H4 (cell line): ENCODE measurements at places on chromosomes 7 and 10. TPM values are rescaled to one million over a fixed set of nuclear protein-coding genes. Genes with fewer than 3 reads are reported as not detected.
A peak's percentile ranks its signal among the peaks of the same experiment; 100 is the strongest.

GRCh38 chr10:103829278-103829677 is 26.1 kb downstream of the SH3PXD2A start:
- no peak for DNase-seq

DNA sequence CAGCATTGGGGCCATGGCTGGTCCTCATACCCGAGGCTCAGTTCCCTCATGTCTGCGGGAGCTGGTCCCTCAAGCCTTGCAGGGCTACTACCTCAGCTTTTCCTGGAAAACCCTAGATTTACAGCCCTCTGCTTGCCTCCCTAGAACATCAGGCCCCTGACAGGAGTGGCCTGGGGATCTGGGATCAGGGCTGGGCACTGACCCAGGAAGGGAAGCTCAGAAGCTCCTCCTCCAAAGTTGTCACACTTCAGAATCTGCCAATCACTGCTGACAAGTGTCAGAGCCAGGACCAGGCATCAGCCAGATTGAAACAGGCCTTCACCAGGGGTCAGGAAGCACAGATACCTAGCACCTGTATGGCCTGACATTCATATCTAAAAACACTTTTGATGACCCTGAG is 115.2 kb downstream of the GRID1 start:
- no peak for DNase-seq

LAMB4 gene
- 2.3 and 3.2 TPM in 2 replicates for total RNA-seq

RBP3 gene
- not detected in 2 replicates for total RNA-seq

EBLN1 gene
- not detected in 2 replicates for total RNA-seq

DNA sequence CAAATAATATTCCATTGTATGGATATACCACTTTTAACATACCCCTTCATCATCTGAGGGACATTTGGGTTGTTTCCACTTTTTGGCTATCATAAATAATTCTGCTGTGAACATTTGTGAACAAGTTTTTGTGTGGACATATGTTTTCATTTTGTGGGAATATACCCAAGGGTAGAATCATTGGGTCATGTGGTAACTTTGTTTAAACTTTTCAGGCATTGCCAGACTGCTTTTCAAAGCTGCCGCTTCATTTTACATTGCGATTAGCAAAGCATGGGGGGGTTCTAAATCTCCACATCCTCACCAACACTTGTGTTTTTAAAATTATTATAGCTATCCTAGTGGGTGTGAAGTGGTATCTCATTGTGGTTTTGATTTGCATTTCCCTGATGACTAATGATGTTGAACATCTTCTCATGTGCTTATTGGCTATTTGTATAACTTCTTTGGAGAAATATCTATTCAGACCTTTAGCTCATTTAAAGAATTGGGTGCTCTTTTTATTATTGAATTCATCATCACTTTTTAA is 8.4 kb upstream of the HHEX start:
- DNase-seq = no peak

DNA sequence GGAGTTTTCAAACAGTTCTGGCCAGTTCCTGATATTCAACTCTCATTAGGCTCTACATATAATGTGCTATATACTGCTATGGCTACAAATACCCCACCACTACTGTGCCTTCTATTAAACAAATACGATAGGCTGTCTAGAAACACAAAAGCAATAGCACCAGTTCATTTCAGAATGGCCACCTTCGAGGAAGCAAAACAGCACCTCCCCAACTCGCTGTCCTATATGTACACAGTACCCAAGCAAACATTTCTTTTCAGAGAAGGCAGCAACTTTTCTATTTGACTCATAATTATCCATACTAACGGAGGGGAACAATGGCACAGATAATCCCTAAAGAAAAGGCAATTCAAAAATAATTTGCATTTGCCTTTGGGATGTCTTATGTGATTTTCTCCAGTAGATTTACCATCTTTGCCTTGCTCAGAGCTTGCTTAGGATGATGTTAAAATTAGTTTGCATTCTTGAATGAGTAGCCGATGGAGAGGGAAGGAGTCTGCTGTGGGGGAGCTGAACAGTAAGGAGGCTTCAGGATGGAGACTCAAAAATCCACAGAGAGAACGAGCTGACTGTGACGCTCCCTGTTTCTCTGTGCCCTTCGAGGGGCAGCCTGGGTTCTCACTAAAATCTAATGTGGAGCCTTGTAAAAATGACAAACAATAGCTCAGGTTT is 218.7 kb downstream of the FANK1 start:
- DNase-seq = no peak

DNA sequence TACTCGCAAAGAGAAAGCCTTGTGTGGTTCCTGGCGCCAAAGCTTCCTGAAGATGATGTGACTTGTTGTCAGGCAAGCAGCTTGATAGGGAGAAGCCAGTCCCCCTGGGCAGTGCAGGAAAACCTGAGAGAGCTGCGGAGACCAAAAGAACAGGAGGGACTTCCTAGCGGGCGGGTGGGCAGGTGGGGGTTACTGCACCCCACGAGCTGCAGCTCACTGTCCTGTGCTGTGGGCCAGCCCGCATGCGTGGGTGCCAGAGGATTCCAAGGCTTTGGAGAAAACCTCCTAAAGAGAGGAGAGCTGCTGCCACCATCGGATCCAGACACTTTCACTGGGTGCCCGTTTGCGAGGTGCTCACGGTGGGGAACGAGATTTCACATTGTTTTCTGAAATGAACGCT is 145.1 kb downstream of the ACTR3B start:
- no peak for DNase-seq

DNA sequence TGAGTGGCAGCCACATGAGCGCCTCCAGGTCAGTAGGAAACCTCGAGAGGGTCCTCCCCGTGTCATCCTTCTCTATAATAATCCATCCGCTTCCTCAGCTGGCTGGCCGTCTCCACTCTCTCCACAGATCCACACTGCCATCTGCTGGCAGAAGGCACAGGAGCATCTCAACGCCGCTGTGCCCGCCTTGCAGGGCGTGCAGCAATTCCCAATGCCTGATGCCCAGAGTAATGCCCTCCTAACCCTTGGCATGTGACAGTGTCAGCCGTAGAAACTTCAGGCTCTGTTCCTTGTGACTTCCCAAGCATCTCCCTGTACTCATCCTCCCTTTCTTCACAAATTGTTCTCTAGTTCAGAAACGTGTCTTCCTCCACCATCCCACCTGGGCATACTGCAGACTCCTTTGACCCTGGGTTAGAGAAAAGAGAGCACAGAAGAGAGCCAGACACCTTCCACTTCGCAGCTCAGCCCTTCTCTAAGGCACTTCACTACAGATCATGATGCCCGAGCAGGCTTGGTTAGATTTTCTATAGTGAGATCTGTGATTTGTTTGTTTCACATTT is 70.8 kb downstream of the XPNPEP1 start:
- peak; percentile 72 for DNase-seq

DNA sequence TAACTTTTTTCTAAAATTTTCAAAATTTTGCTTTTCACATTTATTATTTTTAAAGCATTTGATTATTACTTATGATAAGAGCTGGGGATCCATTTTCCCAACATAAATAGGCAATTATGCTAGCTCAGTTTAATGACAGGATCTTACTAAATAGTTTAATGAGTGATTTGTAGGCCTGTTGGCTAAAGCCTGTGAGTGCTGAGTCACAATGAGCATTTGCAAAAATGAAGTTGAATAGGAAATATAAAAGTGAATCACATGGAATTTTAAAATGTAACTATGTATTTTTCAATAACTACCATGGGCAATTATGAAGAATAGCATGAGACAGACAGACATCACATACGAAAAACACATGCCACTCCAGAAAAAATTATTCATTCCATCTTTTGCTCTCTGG is 45.1 kb upstream of the ZPBP start:
- no peak for DNase-seq

DNA sequence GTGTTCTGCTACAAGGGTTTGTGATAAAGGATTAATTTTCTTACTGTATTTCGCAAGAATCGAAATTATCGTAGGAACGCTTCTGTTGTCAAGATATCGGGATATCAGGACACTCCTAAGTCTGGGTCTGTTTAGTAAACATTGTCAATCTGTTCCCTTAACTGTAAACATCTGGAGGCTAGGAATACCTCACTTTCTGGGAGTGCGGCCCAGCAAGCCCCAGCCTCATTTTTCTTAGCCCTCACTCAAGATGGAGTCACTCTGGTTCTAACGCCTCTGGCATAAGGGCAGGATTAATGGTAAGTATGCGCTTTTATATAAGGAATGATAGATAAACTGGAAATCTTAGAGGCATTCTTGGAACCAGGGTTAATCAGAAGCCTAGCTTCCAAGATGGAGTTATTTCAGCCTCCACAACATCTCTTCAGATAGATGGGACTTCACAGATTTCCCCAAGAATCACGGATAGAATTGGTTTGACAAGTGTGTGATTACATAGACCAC is 30.1 kb upstream of the CCL24 start:
- no peak for DNase-seq

SHLD2 gene
- 16.7 and 17.2 TPM in 2 replicates for total RNA-seq

GRCh38 chr10:126191192-126191591 is 197.1 kb downstream of the ADAM12 start:
- DNase-seq = peak; percentile 50

MNX1 gene
- 0.21 and 0.29 TPM in 2 replicates for total RNA-seq

- peak; percentile 37 for DNase-seq
Measured at GRCh38 chr10:46106410-46107255, 60.6 kb upstream of the MSMB start.

DNA sequence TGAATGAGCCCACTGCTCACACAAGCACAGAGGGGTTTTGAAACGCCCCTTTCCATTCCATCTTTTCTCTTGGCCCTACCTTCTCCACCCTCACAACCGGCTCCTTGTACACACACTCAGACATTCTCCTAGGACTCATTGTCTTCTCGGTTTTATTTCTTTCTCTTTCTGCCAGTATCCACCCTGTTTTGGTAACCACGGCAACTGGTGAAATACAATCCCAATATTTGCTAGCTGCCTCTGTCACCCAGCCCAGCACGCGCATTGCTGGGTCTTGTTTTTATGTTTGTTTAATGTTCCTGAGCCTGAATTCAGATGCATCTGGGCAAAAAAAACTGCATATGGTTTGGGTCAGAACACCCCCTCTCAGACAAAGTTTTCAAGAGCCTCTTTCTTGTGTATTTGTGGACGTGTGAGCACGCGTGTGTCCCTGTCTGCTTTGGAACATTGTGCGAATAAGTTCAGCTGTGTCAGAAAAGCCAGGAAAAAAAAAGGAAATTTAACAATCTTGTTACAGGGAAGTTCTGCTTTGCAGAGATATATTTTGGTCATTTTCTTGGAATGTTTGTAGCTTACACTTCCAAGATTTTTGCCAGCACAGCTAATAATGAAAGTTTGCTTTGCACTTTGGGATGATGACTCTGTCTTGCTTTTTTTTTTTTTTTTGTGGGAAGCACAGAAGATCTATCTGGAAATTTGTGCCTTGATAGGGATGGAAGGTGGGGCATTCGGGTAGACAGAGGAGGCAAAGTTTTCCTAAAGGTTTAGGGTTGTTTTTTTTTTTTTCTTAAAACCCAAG is 225.9 kb downstream of the TRIL start:
- peak; percentile 52 for DNase-seq
